T1000 (cell line): ENCODE measurements at places on chromosomes 7 and 10.

GRCh38 chr10:122010405-122011050, 21.6 kb downstream of the TACC2 start:
- no peak for DNase-seq

DNA sequence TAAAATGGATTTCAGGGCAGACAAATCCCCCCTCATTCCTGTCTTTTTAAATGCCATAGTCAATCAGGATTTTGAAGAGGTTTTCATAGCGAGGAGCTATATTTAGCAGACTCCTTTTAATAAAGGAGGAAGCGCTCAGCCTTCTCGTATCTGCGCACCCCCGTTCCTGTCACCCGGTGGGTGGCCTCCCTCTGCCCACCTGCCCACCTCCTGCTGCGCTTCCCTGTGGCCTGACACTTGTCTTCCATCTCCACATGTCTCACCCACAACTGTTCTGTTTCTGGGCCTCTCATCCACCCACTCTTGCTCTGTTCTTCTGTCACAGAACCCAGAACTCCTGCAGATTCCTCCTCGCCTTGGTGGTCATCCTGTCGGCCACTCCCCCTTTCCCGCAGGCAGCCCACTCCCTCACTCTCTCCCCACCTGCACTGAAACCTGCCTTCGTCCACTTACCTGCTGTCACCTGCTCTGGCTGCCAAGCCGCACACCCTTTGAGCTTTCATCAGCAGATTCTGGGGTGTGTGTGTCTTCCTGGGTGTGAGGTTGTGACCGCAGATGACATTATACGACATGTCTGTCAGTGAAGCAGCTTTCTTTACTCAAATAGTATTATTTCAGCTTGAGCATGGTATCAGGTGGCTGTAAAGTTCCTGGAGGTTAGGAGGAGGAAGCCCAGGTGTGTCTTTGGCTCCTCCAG, 163.5 kb upstream of the AGK start:
- no peak for DNase-seq

GRCh38 chr10:49617121-49618020, 3.5 kb downstream of the CHAT start:
- DNase-seq, result no peak

DNA sequence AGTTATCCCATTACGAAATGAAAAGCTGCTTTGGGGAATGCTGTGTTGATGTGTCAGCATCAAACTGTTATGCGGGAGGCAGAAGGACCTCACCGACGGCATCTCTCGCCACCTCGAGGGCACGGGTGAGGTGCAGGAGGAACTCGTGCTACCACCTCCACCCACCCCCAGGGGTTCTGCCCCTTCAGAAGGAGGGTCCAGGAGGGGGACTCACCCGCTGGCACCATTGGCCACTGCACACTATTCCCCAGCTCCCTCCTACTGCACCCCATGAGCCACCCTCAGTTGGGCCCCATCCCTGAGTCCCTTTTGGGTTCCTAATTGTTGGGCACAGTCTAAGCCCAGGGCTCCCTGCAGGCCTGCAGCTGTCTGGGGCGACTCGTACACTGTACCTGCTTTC, 236.6 kb downstream of the PTPRN2 start:
- DNase-seq, result no peak

DNA sequence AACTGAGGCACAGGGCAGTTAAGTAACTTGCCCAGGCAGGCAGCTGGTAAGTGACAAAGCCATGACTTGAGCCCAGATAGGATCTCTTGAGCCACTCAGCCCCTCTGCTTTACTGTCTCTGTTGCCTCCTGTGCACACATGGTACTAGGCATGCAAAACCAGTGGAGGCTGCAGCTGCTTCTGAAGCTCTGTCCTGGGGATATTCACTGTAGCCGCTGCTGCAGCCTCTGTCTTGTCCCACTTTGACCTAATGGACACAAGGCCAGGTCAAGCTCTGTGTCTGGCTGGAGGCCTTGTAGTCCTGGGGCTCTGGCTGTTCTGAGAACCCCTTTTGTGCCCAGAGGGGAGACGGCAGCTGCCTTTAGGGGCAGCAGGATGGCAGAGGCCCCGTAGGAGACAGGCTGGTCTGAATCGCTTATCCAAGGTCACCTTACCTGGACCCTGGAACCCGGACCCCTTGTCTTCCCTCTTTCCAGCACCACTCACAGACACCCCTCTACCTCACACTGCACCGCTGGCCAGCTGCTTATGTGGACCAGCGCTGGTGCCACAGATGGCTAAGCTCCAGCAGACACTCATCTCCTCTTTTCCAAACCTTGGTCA, 57.6 kb downstream of the TSPAN15 start:
- DNase-seq, result no peak

DNA sequence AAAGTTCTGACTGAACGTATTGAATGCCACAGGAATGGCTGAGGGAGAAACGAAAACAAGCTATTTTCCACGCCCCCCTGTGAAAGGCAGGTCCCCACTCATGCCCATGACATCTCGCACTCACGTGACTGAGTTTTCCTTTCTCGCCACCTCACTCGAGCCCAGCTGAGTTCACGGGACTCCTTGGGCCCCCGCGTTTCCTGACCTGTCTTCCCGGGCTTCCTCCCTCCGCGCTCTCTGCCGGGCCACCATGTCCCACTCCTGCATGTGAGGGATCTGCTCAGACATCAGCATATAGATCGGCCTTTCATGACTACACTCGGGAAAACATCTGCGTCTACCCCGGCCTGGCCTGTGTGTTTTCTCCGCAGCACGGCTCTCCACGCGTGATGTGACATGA, 226.0 kb upstream of the ADARB2 start:
- no peak for DNase-seq

- DNase-seq, result no peak
Measured at GRCh38 chr10:99536338-99537085, 3.8 kb downstream of the NKX2-3 start.

GRCh38 chr7:133650487-133651300, 397.8 kb downstream of the EXOC4 start:
- no peak for DNase-seq

DNA sequence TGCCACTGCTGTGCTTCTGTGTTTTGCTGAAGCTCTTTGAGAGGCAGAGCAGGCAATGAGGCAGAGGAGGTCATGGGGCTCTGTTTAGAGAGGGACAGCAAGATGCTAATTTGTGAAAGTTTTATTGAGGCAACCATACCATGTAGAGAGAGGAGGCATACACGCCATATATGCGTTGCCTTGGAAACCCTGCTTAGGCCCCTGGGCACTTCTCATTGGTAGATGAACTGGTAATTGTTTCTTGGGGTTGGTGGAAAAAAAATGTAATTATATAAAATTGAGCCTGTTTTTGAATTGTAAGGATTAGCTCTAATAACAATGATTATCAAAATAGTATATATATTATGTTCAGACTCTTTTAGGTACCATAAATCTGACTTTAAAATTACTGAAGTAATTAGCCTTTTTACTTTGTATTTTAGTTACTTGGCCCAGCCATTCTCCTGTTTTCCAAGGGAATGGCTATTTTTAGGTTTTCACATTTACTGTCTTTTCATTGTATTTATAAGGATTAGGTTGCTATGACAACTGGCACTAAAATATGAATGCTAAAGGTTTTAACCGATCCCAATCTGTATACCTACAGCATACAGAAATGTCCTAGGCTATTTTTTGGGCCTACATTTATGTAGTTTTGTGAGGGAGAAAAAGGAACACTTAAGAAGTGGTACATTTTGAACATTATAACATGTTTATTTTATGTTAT, 52.4 kb downstream of the BZW2 start:
- DNase-seq, result no peak

DNA sequence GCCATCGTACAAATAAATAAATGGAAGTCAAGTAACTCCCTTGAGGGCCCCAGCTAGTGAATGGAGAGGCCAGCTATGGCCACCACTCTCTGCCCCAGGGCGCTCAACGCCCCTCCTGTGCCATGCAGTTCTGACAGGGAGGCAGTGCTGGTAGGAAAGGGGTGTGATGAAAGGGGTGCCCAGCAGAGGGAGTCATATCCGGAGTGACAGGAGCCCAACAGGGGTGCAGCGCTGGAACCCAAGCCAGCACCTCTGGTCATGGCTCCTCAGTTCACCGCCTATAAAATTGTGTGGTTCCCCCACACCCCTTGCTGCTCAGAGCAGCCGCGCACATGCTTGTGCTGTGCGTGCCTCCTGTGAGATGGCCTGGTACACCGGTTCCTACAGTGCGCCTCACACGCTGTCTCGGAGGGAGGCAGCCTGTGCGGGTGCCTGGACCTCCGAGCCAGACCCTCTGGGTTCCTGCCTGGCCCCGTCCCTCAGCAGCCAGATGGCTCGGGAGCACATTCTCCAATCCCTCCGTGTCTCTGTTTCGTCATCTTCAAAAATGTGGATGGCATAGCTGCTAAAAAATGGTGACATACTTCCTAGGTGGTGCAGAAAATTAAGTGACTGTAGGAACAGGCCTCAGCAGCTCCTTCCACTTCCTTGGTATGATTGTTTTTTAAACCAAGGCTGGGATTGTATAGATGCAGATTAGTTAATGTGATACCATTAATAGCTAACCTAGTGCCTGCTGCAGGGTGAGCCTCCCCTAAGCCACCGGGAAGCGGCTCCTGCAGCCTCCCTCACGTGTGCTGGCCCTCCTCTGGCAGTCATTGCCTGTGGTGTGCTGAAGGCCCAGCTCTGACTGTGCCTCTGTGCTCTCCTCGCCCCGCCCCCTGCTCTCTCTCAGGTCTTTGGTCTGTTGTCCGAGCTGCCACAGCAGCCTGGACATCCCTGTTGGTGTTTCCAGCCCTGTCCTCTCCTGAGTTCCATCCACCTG, 125.8 kb downstream of the EGFR start:
- no peak for DNase-seq

DNA sequence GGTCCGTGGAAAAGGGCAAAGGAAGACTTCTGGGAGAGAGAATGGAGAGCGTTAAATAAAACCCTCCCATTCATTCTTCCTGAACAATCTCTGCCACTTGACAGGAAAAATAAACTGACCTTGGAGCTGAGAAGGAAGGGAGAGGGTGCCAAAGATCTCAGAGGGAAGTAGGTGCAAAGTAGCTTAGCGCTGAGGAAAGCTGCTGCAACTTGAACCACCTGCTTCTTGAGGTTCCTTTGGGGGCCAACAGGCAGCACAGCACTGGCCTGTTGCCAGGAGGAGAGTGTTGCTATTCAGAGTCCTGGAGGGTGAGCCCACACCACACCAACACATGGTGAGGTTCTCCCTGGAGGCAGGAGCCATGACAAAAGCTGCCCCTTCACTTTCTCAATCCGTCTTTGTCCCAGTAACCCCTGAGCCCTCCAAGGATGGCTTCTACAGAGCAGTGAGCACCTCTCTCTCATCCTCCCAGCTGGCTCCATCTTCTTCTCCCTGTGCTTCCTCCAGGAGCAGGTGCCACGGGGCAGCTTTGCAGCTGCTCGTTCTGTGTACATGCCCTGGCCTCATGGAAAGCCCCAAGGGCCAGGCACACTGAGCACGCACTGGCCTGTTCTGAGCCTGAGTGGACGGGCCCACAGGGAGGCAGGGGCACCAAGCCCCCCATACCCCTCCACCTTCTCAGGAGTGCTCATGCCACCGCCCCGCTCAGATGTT, 101.3 kb downstream of the STRA8 start:
- DNase-seq, result no peak

- no peak for DNase-seq
Measured at GRCh38 chr7:42883950-42884349, 27.9 kb downstream of the C7orf25 start.

- DNase-seq, result no peak
Measured at GRCh38 chr10:125629758-125630376, 53.1 kb downstream of the TEX36 start.

- DNase-seq, result no peak
Measured at GRCh38 chr10:77313066-77313750, 324.4 kb downstream of the KCNMA1 start.
